ENCODE measurements at places on chromosomes 7 and 10. TPM values are rescaled to one million over a fixed set of nuclear protein-coding genes. Genes with fewer than 3 reads are reported as not detected.

Gene SLC26A4
- total RNA-seq: 3.4 TPM

Gene ATP6V0A4
- 0.09 TPM for total RNA-seq

Gene HIP1
- total RNA-seq: 25.5 TPM

Gene SYT15B
- 1.2 TPM for total RNA-seq
